ENCODE measurements at places on chromosomes 7 and 10.

GRCh38 chr10:21497177-21497807, 28.2 kb downstream of the SKIDA1 start:
- DNase-seq = peak; percentile 74

DNA sequence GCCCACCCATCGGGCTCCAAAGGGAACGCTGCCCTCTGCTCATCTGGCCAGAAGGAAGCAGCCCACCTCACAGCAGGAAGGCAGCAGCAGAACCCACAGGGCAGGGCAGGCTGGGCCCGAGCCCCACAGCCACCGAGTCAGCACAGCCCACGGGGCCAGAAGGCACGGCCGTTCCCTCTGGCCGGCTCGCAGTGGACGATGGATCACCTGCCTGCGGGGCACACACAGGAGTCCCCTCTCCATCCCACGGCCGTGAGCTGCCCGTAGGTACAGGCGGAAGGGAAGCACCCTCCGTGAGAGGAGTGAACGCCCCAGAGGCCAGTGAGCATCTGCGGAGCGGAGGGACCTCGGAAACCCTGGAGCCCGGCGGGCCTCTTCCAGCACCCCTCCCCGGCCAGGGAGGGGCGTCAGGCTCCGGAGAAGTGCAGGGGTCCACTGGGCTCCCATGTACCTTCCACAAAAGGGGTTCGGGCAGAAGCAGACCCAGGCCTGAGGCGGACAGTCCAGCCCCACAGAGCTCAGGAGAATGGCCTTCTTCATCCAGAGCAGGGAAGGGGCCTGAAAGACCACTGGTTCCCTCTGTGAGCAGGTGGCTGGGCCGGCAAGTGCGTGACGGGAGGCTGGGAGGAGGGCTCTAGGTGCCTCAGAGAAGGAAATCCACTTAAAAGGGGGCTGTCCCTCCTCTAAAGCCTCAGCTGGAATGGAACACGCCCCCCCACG, 11.7 kb downstream of the NUDT1 start:
- DNase-seq = no peak

DNA sequence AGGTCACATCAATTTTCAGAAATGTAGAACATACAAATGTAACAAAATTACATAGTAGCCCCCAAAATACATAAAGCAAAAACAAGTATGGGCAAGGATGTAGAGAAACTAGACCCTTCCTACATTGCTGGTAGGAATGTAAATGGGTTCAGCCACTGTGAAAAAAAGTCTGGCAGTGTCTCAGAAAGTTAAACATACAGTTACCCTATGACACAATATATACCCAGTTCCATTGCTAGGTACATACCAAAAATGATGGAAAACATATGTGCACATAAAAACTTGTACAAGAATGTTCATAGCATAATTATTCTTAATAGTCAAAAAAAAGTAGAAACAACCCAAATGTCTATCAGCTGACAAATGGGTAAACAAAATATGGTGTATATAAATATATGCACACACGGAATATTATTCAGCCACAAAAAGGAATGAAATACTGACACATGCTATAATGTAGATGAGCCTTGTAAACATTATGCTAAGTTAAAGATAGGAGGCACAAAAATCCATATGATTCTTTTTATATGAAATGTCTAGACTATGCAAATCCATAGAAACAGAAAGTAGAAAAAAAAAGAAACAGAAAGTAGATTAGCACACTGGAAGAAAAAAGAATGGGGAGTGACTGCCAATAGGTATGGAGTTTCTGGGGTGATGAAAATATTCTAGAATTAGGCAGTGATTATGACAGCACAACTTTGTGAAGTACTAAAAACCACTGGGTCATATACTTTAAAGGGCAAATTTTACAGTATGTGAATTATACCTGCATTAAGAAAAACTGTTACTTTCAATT, 13.5 kb downstream of the HERPUD2 start:
- DNase-seq = no peak

GRCh38 chr7:123665896-123666295, 10.2 kb downstream of the LMOD2 start:
- no peak for DNase-seq

- no peak for DNase-seq
These were observed 63.7 kb downstream of the TRUB1 start for GRCh38 chr10:115001506-115002381.
